ENCODE measurements at places on chromosomes 6 and 20. TPM values are rescaled to one million over a fixed set of nuclear protein-coding genes. Genes with fewer than 3 reads are reported as not detected.

GRCh38 chr6:83860359-83860755 is 868 bp downstream of the CYB5R4 start:
- H3K36me3 ChIP-seq = no peaks in the 10 kb centered on the region
- H3K4me1 ChIP-seq = peaks cover 3% of the 10 kb centered on the region
- peak overlapping the region; percentile 85 for H3K27ac ChIP-seq
- DNase-seq = no peak
- peak overlapping the region; percentile 87 for H3K4me3 ChIP-seq

- no peak for DNase-seq
- no peak overlapping the region for H3K4me3 ChIP-seq
- no peaks in the 10 kb centered on the region for H3K36me3 ChIP-seq
- H3K27ac ChIP-seq = no peak overlapping the region
These were observed 108.7 kb upstream of the EDN1 start for GRCh38 chr6:12181481-12181880.

DNA sequence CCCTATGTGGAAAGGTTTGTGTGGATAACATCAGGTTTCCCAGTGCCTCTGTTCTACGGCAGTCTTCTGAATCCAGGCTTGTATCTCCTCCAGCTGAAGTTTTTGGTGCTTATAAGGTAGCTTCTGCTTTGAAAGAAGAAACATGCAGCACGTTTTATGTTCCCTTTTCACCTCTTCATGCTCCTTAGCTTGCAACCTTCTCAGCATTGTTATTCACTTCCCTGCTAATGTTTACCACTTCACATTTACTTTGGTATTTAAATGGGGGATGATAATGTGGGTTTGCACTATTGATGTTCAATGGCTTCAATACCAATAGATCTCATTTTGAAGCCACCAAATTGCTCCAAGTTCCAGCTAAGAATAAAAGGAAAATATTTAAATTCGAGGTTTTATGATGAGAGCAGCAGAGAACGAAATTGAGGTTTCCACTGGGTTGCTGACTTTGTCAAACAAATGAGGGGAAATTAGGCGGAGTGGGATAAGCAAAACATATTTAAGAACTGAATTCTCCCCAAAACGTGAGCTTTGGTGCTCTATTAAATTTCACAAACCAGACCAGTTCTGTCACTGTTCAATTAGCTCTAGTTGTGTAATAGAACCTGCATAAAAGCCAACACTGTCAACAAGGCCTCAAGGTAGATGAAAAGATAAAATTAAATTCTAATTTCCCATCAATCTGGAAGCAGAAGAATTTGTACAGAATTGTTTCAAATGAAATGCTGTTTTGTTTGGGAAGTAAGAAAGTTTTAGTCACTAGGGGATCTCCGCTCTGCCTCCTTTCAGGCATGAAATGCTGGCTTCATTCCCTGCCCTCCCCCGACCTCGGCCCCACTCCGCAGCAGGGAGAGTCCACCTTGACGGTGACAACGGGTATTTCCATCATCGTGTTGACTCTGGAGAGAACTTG is 1.4 kb downstream of the IL22RA2 start:
- no peaks in the 10 kb centered on the region for H3K27me3 ChIP-seq
- H3K4me1 ChIP-seq = no peaks in the 10 kb centered on the region
- DNase-seq = no peak
- H3K4me3 ChIP-seq = no peak overlapping the region
- H3K27ac ChIP-seq = no peak overlapping the region

DNA sequence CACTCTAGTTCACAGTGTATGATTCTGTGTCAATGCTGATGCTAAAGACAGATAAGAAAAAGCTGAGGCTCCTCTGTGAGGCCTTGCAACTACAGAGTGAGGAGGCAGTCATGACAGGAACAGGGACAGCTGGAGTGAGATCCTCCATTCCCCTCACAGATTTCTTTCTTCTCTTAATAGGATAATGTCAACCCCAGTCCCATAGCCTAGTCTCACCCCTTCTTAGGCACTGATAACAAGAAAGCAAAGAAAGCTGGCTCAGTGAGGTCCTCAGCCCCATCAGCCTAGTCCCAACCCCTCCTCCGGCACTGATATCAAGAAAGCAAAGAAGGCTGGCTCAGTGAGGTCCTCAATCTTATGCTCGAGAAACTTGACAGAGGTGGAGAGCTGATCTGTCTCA is 2.1 kb upstream of the PTCHD4 start:
- H3K4me3 ChIP-seq = no peak overlapping the region
- H3K36me3 ChIP-seq = no peaks in the 10 kb centered on the region
- H3K27me3 ChIP-seq = no peaks in the 10 kb centered on the region
- H3K27ac ChIP-seq = no peak overlapping the region
- no peak for DNase-seq

Gene TRIM27
- 24.6 TPM for total RNA-seq

Gene SEMG1
- total RNA-seq = not detected

Gene FOXF2
- not detected for total RNA-seq

Gene NRSN1
- total RNA-seq = not detected

Gene LPIN3
- 9.4 TPM for total RNA-seq

DNA sequence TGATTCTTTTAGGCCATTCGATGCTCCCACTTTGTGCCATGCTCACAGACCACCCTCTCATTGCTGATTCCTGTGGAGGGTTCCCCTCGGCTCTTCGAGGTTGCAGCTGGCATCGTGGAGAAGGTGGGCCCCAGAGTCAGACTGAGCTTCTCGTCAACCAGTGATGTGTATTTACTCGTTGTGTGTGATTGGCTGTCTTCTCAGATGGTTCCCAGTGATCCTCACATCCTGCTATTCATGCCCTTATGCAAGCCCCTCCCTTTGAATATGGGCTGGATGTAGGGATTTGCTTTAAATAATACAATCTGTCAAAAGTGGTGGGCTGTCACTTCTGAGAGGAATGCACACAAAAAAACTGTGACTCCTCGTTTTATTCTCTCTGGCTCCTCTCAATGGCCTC is 99.6 kb upstream of the ENPP5 start:
- no peak overlapping the region for H3K4me3 ChIP-seq
- no peak overlapping the region for H3K27ac ChIP-seq
- no peaks in the 10 kb centered on the region for H3K27me3 ChIP-seq
- no peaks in the 10 kb centered on the region for H3K36me3 ChIP-seq
- no peak for DNase-seq

DNA sequence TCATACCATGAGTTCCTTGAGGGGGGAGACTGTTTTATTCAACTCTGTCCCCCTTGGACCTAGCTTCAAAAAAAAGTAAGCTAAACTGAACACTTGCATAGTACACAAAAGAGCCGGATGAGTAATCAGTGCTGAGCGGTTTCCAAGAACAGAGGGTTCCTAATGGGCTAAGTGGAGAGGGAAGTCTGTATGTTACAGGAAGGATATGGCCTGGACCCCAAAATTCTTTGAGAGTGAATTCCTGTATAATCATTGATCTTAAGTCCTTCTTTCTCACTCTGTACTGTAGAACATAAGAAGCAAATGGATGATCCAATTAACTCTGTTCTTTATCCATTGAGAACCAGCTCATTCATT is 324.7 kb upstream of the CNR1 start:
- H3K36me3 ChIP-seq = no peaks in the 10 kb centered on the region
- no peak overlapping the region for H3K27ac ChIP-seq
- H3K27me3 ChIP-seq = no peaks in the 10 kb centered on the region
- no peak for DNase-seq
- no peak overlapping the region for H3K4me3 ChIP-seq

Gene SLC17A1
- total RNA-seq = not detected

GRCh38 chr6:27748661-27749060 is 163.5 kb downstream of the OR2B2 start:
- H3K4me3 ChIP-seq = no peak overlapping the region
- DNase-seq = no peak
- H3K4me1 ChIP-seq = no peaks in the 10 kb centered on the region

DNA sequence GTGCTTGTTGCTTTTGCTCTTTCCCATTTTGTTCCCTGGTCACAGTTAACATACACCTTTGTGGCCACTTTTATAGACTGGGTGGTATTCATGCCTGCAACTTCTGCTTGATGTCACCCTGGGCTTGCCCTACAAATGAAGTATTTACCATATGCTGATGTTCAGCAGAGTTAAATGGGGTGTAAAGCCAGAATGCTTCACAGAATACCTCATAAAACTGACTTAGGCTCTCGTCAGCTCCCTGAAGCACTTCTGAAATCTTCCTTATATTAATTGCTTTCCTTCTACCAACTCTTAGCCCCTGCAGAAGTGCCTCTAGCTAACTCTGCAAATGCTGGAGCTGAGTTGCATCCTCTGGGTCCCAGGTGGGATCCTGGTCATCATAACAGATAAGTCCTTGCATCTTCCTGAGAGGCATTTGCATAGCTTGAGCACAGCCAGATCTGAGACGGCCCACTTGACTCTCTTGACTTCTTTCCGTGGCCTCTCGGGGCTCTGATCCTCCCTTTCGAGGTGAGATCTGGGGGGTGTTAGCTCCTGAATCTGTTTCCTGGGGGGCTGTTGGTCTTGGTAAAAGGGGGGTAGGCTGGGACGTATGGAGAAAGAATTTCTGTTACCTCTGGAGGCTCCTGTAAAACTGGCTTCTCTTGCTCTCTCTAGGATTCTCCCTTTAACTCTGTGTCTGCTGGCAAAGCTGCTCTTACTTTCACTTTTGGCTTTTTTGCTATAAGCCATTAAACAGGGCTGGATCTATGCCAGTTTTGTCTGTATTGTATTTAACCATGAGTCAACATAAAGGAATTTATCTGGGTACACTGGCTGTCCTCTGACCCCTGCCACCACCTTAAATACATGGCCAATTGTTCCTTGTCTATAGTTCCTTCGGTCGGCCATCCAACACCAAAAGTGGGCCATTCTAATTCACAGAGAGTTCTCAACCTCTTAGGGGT is 223.0 kb upstream of the SYNCRIP start:
- H3K4me1 ChIP-seq = no peaks in the 10 kb centered on the region
- H3K4me3 ChIP-seq = peak overlapping the region; percentile 42
- H3K36me3 ChIP-seq = no peaks in the 10 kb centered on the region
- DNase-seq = no peak
- peak overlapping the region; percentile 81 for H3K27ac ChIP-seq

DNA sequence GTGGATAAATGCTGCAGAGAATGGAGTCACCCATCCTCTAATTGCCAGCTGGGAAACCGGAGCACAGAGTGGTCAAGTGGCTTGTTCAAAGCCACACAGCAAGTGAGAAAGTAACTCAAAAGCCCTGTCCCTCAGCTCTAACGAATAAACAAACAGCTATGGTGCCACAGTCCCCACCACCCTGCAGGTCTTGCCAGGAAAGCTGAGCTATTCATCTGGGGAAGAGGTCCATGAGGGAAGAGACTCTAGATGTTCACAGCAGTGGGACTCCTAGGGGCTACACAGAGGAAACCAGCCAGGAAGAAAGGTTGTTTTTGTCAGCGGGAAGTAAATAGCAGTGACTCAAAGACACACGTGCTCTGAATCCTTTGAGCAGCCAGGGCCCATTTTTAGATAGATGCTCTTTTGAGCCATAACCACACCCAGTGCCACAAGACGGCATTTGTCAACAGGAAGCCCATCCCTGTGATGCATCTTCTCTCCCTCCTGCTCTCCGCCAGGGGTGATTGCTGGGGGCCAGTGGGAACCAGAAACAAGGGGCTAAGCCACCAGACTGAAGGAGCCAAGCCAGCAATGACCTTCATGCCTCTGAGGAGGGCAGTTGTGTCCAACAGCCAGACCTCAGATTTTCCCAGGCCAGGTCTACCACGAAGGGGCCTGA is 32.4 kb upstream of the TCP11 start:
- H3K27ac ChIP-seq = no peak overlapping the region
- no peak for DNase-seq
- H3K4me3 ChIP-seq = no peak overlapping the region

DNA sequence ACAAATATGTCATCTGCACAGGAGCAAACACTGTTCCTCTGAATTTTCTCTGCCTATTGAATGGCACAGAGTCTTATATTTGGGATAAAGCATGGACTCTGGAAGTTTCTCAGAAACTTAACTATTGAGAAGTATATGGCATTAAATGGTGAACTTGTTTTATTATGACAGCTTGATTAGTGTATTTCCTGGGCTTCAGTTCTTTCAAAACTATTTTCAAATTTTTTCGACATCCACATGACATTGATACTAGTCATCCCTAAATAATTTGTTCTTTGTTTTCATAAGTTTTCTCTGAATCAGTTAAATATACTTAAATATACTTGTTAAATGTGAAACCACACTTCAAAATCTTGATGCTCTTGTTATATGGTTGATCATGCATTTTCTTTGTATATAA is 144.0 kb upstream of the TSHZ2 start:
- no peak overlapping the region for H3K4me3 ChIP-seq
- no peaks in the 10 kb centered on the region for H3K4me1 ChIP-seq
- no peak for DNase-seq
- H3K27ac ChIP-seq = no peak overlapping the region

Gene MLN
- not detected for total RNA-seq

DNA sequence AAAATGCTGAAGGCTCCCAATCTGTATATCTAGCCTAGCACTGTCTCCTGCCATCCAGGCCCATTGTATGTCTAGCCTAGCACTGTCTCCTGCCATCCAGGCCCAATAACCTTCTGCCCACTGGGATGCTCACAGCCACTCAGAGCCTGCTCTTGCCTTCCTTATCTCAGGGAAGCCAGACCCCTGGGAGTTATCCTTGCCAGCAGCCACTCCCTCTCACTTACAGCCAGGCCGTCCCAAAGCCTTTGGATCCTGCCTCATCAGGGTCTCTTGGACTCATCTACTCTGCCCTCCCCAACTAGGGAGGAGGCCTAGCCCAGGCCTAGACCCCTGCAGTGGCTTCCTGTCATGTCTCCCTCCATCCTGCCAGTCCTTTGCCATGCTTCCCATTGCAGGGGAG is 37.3 kb downstream of the KIF3B start:
- no peak for DNase-seq
- H3K27ac ChIP-seq = no peak overlapping the region
- no peaks in the 10 kb centered on the region for H3K4me1 ChIP-seq
- H3K4me3 ChIP-seq = no peak overlapping the region
- H3K36me3 ChIP-seq = no peaks in the 10 kb centered on the region
- no peaks in the 10 kb centered on the region for H3K27me3 ChIP-seq

Gene GPR63
- total RNA-seq = 0.26 TPM

GRCh38 chr6:85436939-85437495 is 12.9 kb upstream of the NT5E start:
- no peak overlapping the region for H3K4me3 ChIP-seq
- no peak for DNase-seq
- no peaks in the 10 kb centered on the region for H3K36me3 ChIP-seq
- H3K27ac ChIP-seq = no peak overlapping the region
- no peaks in the 10 kb centered on the region for H3K4me1 ChIP-seq
- H3K27me3 ChIP-seq = no peaks in the 10 kb centered on the region

Gene SOBP
- 21.2 TPM for total RNA-seq

GRCh38 chr6:133512410-133513016 is 271.4 kb downstream of the EYA4 start:
- no peak overlapping the region for H3K4me3 ChIP-seq
- no peaks in the 10 kb centered on the region for H3K36me3 ChIP-seq
- H3K27me3 ChIP-seq = no peaks in the 10 kb centered on the region
- no peaks in the 10 kb centered on the region for H3K4me1 ChIP-seq

Gene PKIB
- total RNA-seq = 5.2 TPM

Gene ZSCAN16
- 1.8 TPM for total RNA-seq

Gene ADGRB3
- total RNA-seq = 15.6 TPM

DNA sequence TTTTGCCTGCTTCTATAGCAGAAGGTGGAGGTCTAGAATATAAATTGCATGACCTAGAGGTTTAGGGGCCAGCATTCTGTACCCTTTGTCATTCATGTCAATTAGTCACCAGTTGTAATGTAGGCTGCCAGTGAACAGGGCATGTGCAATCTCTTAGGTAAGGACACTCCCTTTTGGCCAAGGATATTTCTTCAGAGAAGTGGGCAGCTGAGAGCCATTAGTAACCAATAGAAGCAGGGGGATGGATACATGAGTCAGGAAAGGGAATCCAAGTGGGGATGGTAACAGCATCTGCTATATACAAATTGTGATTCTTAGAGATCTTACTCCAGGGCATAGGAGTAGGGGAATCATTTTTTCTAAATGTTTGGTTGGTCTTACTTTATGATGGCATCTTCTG is 494.2 kb upstream of the JAG1 start:
- no peaks in the 10 kb centered on the region for H3K36me3 ChIP-seq
- no peaks in the 10 kb centered on the region for H3K4me1 ChIP-seq
- no peaks in the 10 kb centered on the region for H3K27me3 ChIP-seq

Gene TNF
- total RNA-seq = not detected

All from uterus (tissue), 4 donors.